ENCODE measurements at places on chromosomes 3 and 15.

GRCh38 chr3:100231668-100232067, 29.1 kb upstream of the TBC1D23 start:
- no peak for DNase-seq

DNA sequence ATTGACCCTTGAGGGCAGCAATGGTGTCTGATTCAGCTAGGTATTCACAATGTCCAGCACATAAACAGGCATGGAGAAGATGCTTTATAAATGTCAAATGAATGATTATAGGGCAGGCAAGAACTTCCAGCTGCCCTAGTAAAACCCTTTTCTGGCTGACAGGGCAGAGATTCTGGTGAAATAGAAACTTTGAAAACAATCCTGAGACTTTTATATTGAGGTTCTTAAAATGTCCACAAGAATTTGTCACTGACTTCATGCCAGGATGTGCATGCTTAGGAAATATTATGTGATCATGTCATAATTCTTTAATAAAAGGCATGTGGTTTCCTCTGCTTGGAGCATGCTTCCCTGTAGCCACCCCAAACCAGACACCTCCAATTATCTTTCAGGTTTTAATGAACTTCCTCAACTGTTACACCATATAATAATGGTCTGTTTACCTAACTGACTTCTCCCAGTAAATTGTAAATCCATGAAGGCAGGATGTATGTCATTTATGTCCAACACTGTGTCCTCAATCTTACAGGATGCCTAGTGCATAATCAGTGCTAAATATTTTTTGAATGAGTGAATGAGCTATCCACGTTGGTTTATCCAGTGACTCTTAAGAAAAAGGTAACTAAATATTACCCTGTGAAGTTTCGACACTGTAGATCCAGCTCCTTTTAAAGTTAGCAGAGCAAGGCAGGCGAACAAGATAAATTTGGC, 43.4 kb upstream of the CLRN1 start:
- DNase-seq = no peak

DNA sequence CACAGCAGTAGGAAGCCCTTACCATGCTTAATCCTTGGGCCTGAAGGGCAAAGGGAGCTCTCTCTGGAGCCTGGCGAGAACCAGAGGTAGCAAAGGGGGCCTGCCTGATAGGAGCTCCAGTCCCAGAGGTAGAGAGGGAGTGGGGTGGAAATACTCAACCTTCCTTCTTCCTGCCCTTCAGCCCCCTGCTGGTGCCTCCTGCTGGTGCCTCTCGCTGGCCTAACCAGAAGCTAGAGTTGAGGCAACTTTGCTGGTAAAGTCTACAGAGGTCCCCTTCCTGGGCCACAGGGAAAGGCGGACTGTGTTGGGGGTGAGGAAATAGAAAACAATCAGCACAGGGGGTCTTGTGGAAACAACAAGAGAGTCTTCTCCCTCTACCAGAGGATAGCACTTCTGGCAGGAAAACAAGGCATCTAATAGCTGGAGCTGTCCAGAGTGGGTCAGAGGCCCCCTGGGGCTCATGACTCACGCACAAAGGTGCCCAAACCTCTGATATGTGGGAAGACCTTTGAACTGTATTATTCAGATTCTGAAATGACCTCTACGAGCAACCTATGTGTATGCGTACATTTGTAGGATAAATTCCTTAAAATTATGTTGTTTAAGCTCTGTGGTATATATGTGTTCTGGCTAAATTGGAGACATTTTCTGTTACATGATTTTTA, 133.9 kb downstream of the LRRC28 start:
- no peak for DNase-seq

DNA sequence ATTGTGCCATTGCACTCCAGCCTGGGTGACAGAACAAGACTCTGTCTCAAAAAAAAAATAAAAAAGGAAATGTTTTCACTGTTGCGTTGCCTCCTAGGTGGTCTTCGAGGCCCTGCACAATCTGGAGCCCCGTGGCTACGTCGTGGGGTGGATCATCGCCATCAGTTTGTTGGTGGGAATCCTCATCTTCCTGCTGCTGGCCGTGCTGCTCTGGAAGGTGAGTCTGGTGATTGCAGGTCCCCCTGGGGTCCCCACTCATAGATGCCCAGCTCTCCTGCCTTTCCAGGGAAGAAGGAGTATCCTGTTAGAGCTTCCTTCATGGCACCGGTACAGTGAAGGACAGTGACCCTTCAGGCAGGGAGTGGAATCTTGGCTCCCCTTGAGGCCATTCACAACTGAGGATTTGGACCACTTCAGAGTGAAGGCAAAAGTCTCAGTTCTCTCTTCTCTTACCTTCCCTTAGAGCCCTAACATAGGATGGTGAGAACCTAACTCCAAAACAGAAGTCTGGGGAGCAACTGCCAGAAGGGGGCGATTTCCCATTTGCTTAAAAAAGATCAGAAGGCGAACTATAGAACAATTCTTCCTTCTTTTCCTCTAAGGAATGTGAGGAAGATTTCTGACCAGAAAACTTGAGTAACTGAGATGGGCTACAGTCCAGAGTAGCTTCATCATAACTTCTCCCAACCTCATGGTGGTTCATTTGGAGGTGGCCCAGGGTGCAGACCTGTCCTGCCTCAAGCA, 57.8 kb upstream of the CTDSPL start:
- DNase-seq = no peak

DNA sequence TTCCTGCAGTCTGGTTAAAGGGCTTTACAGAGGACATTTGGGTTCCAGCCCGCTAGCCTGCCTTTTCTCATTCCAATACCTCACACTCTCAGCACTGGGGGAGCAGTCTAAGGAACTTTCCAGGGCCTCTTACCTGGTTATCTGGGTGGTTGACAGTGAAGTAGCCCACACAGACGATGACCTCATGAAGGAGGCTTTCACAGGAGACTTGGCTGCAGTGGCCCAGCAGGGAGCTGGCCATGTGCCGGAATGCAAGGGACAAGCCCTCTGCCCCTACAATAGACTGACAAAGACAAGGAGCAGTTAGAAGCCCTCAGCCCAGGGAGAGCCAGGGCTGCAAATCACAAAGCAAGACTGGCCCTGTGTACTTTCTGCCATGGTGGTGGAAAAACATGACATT, 39.5 kb downstream of the ISL2 start:
- no peak for DNase-seq

DNA sequence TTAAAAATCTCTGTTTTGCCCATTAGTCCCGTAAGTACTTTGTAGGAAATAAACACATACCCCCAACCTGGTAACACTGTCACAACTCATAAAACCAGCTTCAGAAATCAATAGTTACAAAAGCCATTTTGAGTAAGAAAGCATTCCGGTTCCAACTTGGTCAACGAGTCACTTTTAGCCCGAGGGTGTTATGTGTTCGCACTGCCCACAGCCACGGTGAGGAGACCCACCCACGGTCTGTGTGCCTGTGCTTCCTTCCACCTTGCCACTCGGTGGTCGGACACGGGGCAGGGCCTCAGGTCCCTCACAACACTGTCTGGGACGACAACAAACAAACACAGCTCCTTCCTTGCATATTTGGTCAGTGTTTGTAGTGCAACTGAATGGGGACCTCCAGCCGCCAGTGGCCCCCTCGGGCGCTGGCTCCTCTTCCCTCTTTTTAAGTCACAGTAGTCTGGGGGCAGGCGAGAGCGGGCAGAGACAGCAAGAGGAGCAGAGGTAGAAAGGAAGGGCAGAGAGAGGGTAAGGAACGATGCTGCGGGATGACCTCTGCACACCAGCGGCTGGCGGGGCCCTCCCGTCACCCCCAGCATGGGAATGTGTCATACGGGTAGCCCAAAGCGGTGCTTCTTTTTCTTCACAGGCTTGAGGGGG, 5.2 kb upstream of the MUSTN1 start:
- no peak for DNase-seq
